Astrocyte of the spinal cord (primary cell): ENCODE measurements at places on chromosomes 12 and 14.
A peak's percentile ranks its signal among the peaks of the same experiment; 100 is the strongest.

- no peak for DNase-seq
Observed at GRCh38 chr12:84875241-84875640, 37.4 kb downstream of the SLC6A15 start.

- no peak for DNase-seq
Observed at GRCh38 chr12:112861284-112861683, 45.5 kb upstream of the OAS1 start.

DNA sequence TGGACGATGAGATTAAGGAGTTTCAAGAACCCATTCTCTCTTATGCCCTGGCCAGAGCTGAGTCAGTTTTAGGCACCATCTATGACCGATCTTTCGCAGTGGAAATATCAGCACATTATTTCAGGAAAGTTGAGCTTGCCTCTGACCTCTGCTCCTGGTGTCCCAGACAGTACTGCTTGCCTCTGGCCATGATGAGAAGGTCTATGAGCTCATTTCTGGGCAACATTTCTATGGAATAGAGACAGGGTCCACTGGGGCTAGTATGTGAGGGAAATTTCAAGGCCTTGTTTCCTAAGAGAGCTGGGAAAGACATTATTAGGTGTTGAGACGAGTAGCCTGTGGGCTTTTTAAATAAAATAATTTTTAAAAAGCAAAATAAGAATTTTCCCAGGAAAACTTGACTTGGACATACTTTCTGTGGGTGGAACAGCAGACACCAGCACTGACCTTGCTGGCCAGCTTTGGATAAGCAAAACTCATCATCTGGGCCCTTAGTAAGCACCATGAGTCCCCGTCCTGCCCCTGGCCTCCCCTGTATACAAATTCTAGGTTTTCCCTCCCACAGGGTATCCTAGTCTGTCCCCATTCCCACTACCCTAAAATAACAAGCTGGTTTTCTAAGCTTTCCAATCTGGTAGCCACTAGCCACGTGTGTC, 43.4 kb downstream of the DIO2 start:
- no peak for DNase-seq

- peak; percentile 19 for DNase-seq
Observed at GRCh38 chr14:74705613-74706500, 7.0 kb downstream of the AREL1 start.

DNA sequence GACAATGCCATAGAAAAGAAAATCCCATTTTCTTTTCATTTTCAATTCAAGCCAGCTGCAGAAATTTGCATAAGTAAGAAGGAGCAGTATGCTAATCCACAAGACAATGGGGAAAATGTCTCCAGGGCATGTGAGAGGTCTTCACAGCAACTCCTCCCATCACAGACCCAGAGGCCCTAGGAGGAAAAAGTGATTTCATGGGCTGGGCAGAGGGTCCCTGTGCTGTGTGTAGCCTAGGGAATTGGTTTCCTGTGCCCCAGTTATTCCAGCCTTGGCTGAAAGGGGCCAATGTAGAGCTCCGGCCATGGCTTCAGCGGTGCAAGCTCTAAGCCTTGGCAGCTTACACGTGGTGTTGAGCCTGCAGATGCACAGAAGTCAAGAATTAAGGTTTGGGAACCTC, 211.4 kb downstream of the CCDC59 start:
- no peak for DNase-seq

DNA sequence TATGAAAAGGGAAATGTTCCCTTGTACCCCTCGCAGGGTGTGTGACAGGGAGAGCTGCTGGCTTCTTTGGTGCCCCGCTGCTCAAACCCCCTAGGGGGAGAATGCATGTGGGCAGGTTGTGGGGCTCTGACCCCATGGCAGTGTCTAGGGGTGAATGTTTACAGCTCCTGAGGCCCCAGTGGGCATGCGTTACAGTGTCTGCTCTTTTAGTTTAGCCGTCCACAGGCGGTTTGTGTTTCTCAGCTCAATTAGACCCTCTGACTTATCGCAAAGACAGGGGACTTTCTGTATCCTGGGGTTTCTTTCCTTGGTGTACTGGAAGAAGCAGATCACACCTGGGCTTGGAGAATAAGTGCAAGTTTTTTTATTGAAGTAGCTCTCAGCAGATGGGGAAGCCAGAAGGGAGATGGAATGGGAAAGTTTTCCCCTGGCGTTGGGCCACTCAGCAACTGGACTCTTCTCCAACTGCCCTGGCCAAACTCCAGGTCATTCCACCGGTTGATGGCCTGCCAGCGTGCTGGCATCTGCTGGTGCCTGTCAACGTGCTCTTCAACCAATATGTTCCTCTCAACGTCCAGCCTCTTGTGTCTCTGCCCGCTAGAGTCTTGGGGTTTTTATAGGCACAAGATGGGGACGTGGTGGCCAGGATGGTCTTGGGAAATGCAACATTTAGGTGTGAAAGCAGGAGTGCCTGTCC, 720.9 kb downstream of the FSCB start:
- no peak for DNase-seq

- no peak for DNase-seq
Observed at GRCh38 chr14:102574281-102575159, 17.9 kb upstream of the RCOR1 start.

DNA sequence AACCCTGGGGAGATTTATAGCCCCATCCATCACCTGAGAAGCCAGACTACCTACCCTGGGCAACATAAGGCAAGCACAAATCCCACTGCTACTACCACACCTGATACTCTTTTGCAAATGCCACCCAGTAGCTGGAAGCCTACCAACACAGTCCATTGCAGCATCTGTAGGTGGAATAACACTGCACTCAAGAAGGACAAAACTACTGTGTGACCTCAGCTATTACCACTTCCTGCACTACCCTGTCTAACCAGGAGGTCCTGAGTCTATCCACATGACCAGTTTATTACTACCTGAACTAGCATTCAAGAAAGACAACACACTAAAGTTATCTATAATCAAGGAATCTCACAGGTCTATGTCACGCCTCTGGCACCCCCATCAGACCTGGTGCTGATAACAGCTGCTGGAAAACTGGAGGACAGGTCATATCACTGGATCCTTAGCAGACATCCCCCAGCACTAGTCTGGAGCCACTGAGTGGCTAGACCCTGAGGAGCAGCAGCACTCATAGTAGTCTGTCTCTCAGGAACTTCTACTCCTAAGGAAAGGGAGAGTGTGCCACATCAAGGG, 2.9 kb upstream of the CLEC1A start:
- DNase-seq, result no peak

GRCh38 chr14:105206873-105207272, 25.8 kb upstream of the NUDT14 start:
- DNase-seq, result no peak

DNA sequence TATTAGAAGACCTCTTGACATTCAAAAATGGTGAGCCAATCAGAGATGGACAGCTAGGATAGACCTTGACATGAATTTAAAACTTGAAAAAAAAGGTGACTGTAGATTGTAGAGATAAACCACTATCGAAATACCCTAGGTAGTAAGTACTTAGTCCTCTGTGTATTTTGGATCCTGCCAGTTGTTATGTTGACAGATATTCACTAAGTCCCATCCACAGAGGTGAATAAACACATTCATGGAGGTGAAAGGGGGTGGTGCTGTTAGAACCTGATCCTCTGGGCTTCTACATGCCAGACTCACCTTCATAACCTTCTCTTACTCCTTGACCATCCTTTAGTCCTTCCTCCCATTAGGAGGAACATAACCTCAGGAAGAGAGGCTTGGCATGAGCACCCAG, 72.3 kb downstream of the OTX2 start:
- no peak for DNase-seq

- no peak for DNase-seq
Observed at GRCh38 chr14:102040153-102040552, 46.7 kb downstream of the HSP90AA1 start.
